ENCODE measurements at places on chromosomes 12 and 14.

- DNase-seq = no peak
Observed at GRCh38 chr12:16030744-16031143, 119.6 kb downstream of the DERA start.

DNA sequence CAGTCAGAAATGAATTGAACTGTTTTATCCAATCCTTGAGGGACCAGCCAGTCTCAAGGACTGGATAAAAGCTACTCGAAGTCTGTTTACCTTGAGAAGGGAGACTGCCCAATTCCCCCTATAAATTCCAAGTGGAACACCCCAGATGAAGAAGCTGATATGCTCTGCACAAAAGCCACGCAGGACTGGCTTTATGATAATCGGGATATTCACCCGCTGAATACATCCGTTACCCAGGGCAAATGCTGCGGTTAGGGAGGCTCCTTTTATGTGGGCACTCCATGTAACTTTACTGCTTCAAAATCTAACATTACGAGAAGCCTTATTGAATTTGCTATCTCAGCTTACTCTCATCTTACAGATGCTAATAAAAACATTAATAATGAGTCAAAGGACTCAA lies 119.1 kb downstream of the DENND5B start:
- DNase-seq = peak; percentile 76

GRCh38 chr12:132881818-132882217 lies 5.6 kb downstream of the CHFR start:
- DNase-seq = no peak

GRCh38 chr14:77197988-77198387 lies 16.4 kb downstream of the TMEM63C start:
- DNase-seq = no peak

DNA sequence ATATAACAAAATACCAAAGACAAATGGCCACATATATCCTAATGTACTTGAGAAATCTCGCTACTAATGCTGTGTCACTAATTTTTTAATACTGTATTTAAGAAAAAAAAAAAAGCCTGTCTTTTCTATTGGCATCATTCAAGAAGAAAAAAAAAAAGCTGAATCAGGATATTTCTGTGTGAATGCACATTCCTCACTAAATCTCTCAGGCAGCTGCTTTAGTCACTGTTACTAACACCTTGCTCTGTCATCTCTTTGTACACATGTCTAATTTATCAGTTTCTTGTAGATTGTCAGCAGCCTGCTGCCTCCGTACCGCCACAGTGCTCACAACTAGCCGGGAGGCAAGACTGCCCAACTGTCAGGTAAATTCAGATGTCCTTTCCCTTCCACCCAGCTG lies 32.0 kb upstream of the FGD4 start:
- DNase-seq = no peak

DNA sequence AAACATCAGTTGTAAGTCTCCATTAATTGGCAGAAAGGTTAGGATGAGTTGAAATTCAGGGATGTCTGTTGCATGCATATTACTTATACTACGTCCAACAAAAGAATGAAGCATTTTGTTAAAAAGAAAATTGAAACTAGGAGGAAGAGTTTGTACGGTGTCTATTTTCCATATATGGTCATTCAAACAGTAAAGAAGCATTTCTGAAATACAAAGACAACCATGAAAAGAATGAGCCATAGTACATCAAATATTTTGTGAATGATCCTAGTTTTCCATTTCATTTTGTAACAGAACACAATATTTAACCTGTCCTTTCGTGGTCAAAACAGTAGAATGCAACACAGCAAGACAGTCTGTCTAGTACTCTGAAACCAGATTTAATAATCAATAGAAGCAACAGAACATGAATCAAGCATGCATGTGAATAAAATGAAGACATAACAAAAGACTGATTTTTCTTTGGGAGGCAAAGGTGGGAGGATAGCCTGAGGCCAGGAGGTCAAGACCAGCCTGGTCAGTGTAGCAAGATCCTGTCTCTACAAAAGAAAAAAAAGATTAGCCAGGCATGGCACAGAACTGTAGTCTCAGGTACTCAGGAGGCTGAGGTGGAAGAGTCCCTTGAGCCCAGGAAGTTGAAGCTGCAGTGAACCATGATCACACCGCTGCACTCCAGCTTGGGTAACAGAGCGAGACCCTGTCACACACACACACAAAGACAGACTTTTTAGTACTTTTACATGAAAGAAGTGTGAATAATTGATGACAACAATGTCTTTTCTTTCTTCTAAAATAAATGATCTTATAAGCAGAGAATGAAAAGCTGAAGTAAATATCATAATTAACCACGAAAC lies 156.0 kb downstream of the LRIG3 start:
- no peak for DNase-seq

- DNase-seq = peak; percentile 90
Observed at GRCh38 chr14:68520637-68521556, 272.0 kb downstream of the ZFP36L1 start.

DNA sequence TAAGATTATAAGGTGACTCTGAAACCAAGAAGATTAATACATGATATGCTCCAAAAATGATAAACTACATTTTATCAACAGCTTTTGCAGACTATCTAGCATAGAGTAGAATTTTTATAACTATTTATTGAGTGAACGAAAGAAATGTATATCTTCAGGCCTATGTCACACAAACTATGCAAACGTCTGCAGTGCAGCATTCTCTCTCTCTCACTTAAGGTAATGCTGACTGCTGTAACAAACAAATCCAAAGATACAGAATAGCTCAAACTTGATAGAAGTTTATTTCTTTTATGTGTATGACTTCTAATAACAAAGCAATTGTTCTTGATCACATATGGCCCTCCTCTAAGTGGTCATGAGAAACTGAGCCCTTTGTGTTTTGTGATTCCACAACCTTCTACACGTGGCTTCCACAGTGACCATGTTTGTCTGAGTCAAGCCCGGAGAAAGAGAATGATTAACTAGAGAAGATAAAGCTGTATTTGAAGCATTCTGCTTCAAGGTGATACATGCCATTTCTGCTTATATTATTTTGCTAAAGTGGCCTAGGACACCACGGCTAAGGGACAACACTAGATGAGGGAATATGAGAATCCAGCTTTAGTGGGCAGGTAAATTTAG lies 1352.7 kb upstream of the TMEM132C start:
- DNase-seq = no peak

DNA sequence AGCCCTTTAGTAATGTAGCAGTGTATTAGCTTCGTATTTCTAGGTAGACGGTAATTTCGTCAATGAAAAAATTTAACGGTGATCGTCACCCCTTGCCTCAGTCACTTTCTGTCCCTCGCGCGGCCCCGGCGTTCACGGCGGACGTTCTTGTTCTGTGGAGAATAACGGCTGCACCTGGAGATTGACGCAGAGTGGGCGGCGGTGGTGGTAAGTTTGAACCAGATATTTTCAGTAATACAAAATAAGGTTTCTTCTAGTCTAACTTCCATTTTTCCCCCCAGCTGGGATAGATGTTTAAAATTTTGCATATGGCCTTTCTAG lies 341 bp downstream of the ZNF10 start:
- no peak for DNase-seq

- no peak for DNase-seq
Observed at GRCh38 chr12:121804417-121805111, 755 bp downstream of the SETD1B start.

DNA sequence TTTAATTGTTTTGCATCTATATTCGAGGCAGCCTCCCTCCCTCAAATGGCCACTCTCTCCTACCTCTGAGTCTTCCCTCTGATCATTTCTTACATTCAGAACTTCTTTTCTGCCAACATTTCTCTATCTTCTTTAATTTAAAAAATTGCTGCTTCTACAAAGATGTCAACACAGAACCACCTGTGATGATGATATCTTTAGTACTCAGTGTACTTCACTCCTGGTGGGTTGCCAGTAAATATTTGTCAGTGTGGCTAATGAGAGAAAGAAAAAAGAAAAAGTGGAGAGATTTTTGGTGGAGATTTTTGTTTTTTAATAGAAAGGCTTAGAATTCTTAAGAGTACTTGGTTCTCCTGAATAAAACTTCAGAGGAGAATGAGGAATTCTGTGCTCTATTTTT lies 8.1 kb downstream of the RIC8B start:
- DNase-seq = no peak

DNA sequence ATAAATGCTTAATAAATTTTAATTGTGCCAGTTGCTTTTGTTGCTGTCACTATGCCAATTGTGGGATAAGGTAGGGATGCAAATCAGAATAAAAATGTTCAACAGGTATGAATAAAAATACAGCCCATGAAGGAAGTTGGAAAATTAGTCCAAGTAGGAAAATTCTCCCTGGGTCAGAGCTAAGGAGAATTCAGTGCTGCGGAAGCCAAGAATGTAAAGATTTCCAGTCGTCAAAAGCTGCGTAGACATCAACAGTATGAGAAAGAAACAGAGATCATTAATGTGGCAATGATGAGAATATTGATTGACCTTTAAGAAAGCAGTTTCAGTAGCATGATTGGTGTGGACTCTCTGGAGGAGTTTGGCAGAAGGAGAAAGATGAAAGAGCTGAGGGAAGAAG lies 87.9 kb downstream of the PLEKHA5 start:
- no peak for DNase-seq

- DNase-seq = no peak
Observed at GRCh38 chr14:76546426-76547221, 170.7 kb downstream of the ESRRB start.

DNA sequence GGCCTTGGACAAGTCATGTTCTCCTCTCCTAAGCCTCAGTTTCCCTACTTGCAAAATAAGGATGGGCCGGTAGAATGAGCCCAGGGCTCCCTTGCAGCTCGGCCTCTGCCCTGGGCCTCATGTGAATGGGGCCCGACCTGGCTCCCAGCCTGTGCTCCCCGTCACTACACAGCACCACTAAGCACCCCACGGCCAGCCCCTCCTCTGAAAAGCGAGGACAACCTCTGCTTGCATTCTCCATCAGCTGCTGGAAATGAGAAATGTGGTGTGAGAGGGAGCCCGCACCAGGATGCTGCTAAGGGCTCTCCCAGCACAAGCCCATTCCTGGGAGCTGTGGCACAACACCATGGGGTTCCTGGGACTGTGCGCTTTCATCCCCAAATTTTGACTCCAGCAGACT lies 10.2 kb downstream of the SLC25A47 start:
- DNase-seq = no peak

- DNase-seq = no peak
Observed at GRCh38 chr12:42315108-42315507, 10.8 kb downstream of the ZCRB1 start.

DNA sequence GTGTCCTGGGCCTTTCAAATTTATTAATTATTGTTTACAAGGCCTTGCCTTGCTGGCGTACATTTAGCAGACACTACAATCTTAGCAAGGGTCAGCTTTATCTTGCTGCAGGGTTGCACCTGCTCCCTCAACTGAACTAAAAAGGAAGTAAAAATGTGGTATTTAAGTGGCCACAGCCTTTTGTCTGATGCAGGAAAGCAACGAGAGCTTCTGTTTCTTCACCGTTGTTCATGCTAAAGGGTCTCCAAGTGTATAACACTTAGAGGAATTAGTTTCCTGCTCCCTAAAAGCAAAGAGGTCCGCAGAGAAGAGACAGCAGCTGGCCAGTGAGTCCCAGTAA lies 62.8 kb upstream of the EGLN3 start:
- no peak for DNase-seq

DNA sequence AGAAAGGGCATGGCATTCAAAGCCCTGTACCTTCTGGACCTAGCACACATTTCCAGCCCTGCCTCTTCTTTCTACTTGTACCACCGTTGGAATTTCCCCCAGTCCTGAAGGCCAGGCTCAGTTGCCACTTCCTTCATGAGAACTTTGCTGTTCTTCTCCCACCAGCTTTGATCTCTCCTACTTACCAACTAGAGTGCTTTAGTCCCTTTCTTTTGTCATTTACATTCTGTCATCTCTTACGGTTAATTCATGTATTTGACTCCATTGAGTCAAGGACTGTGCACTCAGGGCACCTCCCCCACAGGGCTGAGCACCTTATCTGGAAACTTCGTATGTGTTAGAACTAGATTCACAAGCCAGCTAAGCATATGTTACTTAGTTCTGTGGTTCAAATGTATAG lies 26.3 kb downstream of the BICDL1 start:
- DNase-seq = no peak

DNA sequence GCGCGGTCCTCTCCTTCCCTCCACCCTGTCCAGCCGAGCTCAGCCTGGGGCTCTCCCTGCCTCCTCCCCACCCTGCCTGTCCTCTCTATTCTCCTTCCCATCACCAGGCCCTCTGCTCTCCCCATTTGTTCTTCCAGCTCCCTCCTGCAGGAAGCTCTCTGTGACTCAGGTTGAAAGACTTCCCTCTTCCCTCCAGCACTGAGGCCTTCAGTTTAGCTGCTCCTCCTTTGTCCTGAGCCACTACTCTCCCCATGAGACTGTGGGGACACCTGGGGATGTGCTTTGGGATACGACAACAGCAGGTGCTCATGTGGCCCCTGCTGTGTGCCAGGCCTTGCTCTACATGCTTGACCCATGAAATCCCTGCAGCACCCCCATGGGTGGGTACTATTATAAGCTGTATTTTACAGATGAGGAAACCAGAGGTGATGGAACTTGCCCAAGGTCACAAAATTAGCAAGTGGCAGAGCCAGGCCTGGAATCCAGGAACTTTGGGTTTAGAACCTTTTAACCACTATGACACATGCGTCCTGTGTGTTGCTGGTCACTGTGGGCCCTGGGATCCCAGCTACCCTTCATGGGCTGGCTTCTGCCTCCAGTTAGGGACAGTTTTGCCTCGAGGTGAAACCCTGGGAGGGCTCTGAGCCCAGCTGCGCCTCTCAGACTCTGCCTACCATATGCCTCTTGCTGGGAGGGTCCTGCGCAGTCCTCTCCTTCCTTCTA lies 5.5 kb downstream of the KRT80 start:
- peak; percentile 55 for DNase-seq

DNA sequence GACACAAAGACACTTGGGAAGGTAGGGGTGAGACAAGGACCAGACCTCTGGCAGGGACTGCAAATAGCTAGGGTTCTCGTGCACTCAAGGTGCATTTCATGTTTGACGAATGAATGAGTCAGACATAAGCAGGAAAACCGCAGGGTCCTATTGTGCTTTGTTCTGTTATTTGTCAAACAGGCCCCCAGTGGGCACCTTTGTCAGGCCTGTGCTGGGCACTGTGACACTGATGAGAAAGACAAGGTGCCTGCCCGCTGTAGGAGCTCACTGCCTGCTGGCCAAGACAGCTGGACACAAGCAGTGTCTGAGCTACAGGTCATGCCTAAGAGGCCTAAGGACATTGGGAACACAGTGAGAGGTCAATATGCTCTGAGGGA lies 2.3 kb downstream of the OTUB2 start:
- DNase-seq = peak; percentile 49

GRCh38 chr14:74634481-74634880 lies 22.4 kb upstream of the LTBP2 start:
- DNase-seq = no peak

DNA sequence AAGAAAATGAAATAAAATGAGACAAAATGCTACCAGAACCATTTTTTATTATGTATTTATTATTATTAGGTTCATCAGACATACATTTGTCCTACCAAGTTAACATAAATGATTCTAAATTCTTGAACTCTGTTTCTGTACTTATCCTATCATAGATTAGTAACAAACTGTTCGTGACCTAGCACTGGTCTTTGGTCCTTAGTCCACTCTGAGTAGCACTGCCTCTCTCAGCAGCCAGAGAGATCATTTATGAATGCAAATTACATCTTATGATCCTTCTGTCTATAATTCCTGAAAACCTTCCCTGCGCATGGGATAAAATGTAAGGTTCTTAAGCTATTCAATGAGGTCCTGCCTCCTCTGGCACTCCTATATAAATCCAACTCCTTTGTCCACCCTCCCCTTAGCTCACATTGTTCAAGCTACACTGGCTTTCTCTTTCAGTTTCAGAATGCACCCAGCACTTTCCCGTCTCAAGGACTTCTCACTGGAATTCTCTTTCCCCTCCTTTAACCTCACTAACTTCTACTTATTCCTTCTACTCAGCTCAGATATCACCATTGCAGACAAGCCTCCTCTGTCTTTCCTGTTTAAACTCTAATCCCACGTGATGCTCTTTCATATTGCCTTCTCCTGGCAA lies 17.1 kb downstream of the PDZRN4 start:
- DNase-seq = no peak

Data from LoVo (cell line).